ENCODE measurements at places on chromosomes 5 and 9.

DNA sequence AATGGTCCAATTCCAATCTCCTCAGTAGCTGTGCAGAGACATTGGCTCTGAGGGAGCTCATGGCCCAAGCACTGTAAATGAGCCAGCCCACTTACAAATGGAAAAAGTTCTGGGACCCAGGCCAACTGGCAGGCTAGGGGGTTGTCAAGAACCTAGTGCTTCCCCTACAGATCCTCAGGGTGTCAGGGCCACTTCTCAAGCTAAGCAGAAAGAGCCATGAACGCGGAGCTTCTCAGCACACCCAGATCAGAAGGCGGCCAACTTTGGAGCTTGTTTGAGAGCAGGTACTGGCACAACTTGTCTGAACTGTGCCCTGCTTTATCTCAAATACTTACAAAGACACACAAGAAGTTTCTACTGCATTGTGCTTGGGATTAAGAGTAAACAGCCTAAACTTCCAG, 17.5 kb downstream of the TLE1 start:
- DNase-seq, result no peak

DNA sequence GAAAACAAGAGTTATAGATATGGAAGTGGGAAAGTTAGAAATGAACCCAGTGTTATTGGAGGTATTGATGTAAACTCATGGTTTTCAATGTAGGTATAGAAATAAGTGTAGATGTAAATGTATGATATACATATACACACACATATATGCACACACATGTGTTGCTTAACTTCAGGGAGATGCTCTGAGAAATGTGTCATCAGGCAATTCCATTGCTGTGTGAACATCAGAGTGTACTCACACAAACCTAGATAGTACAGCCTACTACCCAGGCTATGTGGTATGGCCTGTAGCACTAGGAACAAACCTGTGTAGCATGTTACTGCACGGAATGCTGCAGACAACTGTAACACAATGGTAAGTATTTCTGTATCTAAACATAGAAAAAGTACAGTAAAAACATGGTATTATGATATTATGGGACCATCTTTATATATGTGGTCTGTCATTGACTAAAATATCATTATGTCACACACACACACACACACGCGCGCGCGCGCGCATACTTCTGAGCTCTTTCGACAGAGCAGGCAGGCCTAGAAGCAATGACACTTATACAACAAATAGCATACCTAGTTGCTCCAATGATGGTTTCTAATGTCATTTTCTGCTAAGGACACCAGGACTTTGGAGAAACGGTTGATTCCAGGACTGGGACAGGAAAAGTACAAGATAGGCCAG, 86.6 kb downstream of the MACROH2A1 start:
- DNase-seq, result peak; percentile 2

- DNase-seq, result no peak
These were observed 72.4 kb upstream of the UNC5A start for GRCh38 chr5:176737746-176738636.

- no peak for DNase-seq
These were observed 43.2 kb upstream of the AKNA start for GRCh38 chr9:114431003-114431402.

DNA sequence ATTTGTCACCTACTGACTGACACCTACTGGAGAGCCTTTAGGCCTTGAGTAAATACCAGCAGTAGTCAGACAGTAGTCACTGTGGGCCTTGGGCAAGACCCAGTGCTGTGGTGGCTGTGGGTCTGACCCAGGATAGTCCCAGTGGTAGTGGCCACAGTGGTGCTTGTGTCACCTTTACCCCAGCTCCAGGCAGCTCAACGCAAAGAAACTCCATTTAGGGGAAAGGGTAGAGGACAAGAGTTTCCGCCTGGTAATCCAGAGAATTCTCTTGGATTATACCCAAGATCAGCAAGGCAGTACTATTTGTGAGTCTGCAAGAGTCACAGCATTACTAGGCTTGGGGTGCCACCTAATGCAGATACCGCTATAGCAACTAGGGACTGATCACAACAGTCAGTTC, 28.9 kb downstream of the CERT1 start:
- no peak for DNase-seq

GRCh38 chr5:56622141-56622540, 193.2 kb upstream of the MAP3K1 start:
- no peak for DNase-seq

GRCh38 chr9:101530076-101530711, 3.5 kb upstream of the RNF20 start:
- DNase-seq, result peak; percentile 59

GRCh38 chr5:154430961-154431630, 14.7 kb upstream of the SAP30L start:
- DNase-seq, result no peak

DNA sequence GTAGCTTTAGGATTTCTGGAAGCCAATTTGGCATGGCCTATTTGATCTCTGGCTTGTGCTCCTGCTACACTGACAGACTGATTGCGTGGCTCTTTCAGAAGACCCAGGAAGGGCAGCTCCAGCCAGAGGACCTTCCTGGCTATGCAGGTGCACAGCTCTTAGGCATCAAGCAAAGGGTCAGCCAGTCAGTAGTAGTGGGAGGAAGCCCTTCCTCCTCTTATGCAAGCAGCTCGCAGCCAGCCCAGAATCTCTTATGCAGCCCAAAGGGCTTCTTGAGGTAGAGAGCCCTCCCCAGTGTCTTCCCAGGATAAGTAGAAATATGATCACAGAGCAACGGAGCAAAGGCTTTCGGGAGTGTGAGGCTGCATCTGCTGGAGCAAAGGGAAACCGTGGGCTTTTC, 43.2 kb downstream of the SLC36A1 start:
- DNase-seq, result no peak

DNA sequence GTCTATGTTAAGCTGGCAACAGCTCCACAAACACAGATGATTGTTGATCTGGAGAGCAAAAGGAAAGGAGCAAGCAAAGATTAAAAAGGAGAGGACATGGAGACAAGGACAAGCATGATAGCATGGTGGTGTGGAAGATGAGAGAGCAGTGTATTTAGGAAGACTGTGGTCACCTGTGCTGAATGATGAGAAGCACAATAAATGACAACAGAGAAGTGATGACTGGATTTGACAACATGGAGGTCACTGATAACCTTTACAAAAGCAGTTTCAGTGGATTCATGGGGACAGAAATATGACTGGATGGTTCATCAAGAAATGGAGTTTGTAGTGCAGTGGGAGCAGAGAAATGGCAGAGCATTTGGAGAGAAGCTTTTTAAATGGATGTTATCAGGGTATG, 20.2 kb downstream of the TTC33 start:
- DNase-seq, result no peak

- DNase-seq, result no peak
These were observed 7.5 kb upstream of the RECK start for GRCh38 chr9:36029202-36029601.

DNA sequence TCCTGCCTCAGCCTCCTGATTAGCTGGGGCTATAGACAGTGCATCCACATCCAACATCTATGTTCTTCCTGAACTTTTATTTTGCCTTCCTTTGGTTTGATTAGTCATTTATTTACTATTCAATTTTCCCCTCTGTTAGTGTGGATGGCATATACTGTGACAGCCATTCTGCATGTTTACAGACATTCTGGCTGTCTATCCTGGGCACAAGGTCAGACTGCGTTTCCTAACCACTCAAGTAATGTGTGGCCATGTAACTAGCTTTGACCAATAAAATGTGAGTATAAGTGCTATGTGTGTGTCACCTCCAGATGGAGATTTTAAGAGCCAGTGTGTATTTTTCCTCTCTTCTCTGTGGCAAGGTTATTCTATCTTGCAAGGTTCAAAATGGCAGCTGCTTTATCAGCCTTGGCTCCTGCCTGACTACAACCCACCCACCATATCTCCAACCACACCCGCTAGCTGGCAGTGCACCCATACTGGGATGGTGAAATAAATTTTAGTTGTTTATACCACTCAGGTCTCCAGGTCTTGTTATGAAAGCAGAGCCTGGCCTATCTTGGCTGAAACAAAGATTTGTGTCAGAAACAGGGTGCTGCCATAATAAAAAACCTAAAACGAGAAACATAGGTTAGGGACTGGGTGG, 32.2 kb downstream of the PDE6A start:
- no peak for DNase-seq

DNA sequence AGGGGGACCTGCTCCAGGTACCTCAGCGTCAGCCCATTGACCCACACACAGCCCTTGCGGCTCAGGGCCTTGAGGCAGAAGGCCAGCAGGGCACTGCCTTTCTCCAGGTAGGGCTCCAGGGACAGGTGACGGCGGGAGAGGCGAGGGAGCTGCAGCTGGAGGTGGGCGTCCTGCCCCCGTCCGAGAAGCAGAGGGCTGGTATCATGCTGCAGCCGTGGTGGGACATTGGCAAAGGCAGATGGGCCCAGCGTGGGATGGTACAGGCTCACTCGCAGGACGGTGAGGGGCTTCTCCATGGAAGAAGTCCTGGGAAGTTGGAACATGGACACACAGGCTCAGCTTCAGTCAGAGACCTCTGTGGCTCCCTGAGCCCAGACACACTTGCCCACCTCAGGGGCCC, 2.5 kb upstream of the DCANP1 start:
- no peak for DNase-seq

DNA sequence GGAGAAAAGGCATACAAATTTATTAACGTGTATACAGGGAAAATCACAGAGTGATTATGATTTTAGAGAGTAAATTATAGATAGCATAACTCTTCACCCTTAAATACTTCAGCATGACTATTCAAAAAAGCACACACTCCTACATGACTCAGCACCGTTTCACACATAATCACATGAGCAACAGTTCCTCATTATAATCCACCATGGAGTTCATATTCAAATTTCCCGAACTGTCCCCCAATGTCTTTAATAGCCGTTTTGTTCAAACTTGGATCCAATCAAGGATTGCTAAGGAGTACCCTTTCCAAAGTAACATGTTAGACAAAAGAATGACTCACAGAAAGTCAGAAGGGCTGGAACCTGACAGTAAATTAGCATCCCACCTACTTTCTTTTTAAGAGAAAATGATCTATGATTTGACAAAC, 32.1 kb downstream of the RAPGEF1 start:
- no peak for DNase-seq

DNA sequence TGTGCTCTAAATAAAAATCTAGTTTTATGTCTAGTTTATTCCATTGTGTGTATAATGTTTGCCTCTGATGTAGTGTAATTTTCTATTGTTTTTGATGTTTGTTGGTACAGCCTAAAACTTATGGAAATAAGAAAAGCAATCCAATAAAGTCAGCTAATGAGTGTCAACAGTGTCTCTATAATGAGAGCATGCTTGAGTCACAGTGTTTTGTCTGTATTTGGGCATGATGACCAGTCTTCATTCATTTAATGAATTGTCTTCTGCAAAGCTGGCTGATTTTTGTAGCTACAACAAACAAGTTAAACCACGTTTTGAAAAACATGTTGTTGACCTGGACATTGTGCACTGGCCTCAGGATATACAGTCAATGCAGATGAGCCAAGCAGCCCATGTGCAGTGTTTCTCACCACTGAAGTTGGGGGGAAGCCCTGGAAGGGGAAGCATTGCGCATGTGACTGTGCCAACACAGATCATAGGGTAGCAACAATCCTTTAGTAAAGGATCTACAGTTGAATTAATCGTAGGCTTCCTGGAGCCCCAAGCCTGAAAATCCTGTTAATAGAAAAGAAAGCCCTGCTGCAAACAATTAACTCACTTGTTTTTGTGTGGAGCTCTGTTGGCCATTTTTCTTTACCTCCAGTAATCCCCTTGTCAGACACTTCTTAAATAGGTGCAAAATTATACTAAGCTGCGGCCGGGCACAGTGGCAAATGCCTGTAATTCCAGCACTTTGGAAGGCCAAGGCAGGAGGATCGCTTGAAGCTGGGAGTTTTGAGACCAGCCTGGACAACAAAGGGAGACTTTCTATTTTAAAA, 88.0 kb downstream of the INIP start:
- no peak for DNase-seq

DNA sequence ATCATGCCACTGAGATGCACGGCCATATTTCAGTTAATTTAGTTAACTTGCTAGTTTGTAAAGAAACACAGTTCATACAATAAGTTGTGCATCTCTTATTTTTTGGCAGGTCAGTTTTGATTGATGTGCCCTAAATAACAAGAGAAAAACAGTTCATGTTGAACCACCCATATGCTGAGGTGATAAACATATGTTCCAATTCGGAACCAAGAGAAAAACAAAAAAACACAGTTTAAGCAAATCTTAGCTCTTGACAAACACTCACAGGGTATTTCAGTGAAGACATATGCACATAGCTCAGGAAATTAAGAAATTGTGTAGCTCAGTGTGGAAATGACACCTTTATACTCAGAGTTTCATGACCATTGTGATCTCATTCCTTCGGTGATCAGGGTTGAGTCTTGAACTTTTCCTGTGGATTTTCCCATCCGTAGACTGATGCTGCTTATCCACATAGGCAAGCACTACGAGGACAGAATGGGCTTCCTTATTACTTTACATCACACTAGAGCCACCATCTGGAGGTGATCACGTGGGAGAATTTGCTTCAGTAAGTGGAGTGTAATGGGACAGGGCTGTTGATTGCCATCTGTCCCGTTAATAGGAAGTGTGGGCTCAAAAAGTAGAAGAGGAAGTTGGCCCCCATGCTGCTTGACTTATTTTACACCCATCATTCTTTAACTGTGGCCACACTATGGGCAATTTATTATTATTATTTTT, 773.0 kb downstream of the MTRR start:
- DNase-seq, result no peak

- no peak for DNase-seq
These were observed 2.5 kb downstream of the CEP78 start for GRCh38 chr9:78238046-78239038.

GRCh38 chr5:3392306-3392939, 203.2 kb upstream of the IRX1 start:
- no peak for DNase-seq

GRCh38 chr5:73233053-73233460, 60.1 kb downstream of the TMEM174 start:
- no peak for DNase-seq

DNA sequence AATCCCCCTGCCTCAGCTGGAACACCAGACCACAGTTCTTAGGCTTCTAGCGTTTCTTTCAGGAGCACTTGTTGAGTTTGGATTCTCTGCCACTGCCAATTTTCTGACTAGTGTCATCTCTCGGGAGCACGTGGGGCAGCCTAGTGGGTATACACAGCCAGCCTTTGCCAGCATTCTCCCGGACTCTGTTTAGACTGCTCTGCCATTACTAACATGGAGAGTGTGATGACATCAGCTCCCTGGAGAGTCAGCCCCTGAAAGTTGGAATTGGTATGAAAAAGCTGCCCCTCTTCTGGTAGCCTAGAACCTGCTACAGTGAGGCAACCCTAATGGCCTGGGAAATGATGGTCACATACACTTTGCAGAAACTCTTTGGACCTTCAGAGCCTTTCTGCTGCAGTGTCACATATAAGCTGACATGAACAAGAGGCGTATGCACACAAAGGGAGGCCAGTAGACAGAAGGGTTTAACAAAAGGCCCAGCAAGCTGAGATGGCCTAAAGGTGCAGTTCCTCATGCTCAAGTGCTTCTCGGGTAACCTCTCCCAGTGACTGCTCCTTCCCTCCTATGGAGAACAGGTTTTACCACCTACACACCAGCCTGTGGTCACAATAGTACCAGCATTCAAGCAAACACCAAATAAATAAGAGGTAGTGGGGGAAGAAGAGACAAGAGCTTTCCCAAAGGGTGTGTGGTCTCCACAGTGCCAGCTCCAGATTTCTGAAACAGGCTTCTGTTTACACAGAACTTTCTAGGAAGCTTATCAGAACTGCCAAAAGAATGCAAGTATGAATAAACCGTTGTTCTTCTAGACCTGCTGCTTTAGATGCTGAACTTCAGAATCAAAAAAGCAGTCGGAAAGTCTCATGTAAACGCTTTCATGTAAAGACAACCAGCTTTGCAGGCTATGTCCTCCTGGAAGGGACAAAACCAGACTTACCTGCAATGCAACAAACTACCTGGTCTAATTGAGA, 16.5 kb downstream of the SPACA9 start:
- DNase-seq, result no peak

GRCh38 chr9:136725612-136726011, 13.2 kb downstream of the DIPK1B start:
- no peak for DNase-seq
